IPS-NIHi11 (cell line): ENCODE measurements at places on chromosomes 6 and 20.

DNA sequence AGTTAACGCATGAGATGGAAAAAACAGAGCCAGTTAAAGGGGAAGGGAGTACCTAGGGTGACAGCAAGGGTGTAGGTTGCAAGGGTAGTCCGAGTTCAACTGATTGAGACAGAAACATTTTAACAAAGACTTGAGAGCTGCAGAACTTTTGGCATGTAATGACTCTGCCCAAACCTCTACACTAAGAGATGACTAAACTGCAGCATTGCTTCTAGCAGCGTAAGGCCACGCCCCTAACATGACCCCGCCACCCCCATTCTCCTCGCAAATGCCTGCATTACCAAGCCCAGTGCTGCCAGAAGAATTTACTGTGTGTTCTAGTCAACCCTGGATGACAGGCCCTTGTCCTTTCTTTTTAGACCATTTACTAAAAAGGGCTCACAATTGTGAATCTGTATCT, 6.3 kb upstream of the HINT3 start:
- DNase-seq = peak; percentile 34

GRCh38 chr20:9035126-9035525, 33.8 kb upstream of the PLCB4 start:
- DNase-seq = no peak

DNA sequence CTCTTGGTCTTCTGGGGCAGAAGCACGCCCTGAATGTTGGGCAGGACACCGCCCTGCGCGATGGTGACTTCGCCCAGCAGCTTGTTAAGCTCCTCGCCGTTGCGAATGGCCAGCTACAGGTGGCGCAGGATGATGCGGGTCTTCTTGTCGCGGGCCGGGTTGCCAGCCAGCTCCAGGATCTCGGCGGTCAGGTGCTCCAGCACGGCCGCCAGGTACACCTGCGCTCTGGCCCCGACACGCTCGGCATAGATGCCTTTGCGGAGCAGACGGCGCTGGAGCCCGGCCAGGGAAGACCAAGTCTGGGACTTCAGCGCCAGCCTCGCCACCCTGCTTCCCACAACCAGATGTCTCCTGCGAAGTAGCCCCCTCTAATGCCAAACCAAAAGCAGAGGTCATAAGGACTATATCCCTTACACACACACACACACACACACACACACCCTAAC, 8.0 kb upstream of the SLC17A3 start:
- DNase-seq = peak; percentile 57

DNA sequence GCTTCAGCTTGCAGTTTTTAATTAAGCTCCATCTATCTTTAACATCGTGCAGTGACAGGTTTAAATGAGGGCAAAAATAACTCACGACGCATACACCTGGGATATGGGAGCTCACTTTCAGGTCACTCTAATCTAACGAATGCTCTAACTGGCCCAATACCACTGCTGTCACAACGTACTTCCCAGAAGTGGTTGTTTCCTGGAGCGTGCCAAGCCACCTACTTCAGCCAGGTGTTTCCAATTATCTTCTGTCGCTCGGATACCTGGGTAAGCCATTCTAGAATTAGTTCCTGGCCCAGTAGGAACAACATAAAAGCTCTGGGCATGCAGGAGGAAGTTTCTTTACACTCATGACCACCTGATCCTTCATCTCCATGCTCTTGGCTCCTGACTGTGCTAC, 147.4 kb downstream of the FOXC1 start:
- no peak for DNase-seq

GRCh38 chr20:57657535-57658446, 37.6 kb upstream of the ZBP1 start:
- peak; percentile 6 for DNase-seq

GRCh38 chr6:133380047-133380446, 138.9 kb downstream of the EYA4 start:
- no peak for DNase-seq

DNA sequence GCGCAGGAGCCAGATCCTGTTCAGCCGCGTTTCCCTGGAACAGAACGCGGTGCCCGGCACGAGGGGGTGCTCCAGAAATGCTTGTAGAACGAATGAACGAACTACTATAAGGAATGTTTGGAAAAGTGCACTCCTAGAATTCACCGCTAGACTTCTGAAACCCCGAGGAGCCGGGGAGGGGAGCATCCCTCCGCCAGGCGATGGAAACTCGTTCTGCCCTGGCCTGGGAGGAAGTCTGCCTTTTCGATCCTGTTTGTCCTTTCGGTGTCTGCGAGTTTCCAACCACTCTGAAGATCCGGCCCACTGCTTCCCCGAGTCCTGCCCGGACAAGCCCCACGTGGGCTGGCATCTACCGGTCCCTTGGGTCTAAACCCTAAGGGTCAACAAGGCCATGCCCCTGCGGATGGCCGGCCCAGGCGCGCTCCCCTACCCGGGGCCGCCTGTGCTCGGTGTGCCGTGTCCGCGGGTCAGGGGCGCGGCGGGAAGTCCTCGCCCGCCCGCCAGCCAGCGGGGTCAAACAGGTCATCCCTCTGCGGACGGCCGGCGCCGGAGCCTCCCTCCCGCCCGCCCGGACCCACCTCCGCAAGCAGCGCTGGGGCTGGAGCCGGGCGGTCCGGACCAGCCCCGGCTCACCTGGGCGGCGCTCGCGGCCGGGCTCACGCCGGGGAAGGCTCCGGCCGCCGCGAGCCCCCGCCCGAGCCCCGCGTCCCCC, 526 bp downstream of the SULF2 start:
- peak; percentile 65 for DNase-seq

GRCh38 chr6:118810420-118811027, 83.4 kb upstream of the ASF1A start:
- no peak for DNase-seq

GRCh38 chr6:47483516-47483852, 5.9 kb downstream of the CD2AP start:
- DNase-seq = no peak

DNA sequence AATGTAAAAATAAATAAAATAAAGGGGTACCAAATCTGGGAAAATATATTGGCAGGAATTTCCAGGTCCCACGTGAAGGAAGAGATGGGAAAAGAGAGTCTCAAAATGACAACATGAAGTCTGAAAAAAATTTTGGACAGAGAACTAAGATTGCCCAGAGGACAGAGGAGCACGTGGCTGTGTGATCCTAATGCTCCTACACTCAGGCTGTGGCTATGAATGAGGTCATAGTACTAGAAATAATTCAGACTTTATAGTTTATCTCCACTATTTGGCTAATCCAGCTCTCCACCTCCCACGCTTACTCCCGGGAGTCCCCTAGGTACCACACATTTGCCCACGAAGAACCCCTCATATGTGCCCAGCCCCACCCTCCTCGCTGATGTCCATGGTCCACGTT, 42.8 kb upstream of the STMND1 start:
- DNase-seq = no peak

DNA sequence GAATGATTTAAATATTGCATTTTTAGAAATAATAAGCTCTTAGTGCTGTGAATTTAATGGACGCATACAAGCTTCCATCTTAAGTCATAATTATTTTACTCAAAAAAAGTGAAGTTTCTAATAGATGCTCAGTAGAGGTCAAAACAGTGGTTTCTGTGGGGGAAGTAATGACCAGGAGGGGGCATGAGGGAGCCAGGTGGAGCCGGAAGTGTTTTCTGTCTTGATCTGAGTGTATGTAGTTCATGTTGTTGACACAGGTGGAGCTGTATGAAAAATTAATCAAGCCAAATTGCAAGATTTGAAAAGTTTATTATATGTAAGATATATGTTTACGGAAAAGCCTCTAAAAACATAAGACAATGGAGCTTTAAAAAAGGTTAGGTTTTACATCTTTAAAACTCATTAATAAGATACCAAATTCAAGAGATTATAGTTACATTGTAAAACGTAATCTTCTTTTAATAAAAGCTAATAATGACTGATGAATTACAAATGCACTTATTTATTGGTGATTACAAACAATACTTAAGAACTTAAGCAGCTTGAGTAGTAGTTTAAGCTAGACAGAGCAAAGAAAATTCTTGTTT, 68.0 kb downstream of the PLAGL1 start:
- peak; percentile 66 for DNase-seq

- peak; percentile 79 for DNase-seq
Measured at GRCh38 chr20:9392892-9393857, 121.2 kb upstream of the LAMP5 start.

DNA sequence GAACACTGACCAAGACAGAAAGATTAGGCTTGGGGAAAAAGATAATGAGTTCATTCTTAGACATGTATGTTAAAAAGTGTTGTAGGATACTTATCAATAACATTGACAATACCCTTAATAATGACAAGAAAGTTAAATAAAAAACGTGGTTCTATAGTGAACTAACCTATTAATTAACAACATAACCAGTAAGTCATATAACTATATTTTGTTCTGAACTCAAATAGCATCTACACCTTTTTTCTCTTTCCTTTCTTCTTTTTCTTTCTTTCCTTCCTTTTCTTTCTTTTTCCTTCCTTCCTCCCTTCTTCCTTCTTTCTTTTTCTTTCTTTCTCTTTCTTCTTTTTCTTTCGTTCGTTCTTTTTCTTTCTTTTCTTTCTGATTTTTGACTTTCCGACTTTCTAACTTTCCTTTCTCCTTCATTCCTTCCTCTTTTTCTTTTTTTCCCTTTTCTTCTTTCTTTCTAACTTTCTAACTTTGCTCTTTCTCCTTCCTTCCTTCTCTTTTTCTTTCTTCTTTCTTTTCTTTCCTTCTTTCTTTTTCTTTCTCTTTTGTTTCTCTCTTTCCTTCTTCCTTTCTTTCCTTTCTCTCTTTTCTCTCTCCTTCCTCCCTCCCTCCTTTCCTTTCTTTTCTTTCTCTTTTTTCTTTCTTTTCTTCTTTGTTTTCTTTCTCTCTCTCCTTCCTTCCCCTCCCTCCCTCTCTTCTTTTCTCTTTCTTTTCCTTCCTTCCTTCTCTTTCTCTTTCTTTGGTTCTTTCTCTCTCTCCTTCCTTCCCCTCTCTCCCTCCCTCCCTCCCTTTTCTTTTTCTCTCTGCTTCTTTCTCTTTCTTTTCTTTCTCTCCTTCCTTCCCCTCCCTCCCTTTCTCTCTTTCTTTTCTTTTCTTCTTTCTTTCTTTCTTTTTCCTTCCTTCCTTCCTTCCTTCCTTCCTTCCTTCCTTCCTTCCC, 24.6 kb downstream of the PRSS35 start:
- no peak for DNase-seq

GRCh38 chr20:16178546-16179135, 394.6 kb downstream of the KIF16B start:
- DNase-seq = no peak

- DNase-seq = no peak
Measured at GRCh38 chr20:63370618-63371187, 9.6 kb upstream of the CHRNA4 start.

DNA sequence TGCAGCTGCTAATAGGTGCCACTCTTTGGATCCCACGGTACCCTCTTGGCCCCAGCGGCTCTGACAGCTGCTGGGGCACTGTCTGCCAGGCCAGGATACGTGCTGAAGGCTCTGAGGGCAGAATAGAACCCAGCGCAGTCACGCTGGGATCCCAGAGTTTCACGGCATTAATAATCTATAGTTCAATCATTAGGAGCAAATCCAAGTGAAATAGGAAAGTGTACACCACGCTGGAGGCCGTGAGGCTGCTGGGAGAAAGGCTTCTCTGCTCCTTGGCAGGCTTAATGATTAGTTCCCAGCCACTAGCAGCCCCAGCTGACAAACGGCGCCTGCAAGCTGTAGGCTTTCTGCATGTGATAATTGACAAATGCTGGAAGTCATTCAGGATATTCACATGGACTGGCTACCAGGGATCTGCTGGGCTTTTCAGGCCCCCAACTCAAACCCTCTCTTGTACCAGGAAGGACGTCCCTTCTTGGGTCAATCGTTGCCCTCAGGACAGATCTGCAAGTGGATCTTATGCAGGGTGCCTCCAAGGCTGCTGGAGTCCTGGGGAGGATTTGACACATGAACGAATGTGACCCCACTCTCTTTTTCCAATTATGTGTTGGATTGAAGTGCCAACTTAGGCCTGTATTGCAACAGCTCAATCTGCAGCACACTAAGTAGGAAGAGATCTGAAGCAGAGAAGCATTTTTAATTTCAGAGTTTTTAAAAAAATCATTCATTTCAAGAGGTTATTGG, 50.1 kb upstream of the INSM1 start:
- DNase-seq = no peak

- no peak for DNase-seq
Measured at GRCh38 chr20:52269321-52269720, 77.7 kb upstream of the ZFP64 start.

- DNase-seq = peak; percentile 30
Measured at GRCh38 chr6:123769431-123769830, 34.2 kb upstream of the NKAIN2 start.

DNA sequence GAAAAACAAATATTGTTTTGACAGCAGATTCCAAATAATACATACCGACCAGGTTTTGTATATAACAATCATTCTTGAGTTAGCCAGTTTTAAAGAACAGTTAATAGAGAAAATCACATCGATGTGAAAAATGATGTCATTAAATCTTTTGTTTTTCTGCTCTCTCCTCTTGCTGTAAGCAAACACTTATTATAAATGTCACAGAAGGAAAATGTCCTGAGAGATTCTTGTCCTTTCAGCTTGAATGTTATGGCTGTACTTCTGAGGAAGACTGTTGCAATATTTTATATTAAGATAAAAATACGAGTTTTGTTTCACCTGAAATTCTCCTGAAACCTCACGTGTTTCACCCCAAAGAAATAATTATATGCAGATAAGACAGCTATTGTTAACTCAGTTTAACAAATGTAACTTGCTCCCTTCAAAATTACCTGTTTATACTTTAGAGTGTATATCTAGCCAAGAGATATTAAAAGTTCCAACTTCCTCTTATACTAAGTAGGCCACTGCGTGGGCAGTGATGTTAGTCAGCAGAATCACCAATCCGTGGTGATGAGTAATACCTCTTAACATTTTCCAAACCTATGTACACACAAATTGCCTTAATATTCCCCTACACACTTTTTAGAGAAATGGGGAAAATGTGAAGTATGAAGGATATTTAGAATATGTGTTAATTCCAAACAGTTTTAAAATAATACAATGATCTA, 1111.4 kb upstream of the CITED2 start:
- DNase-seq = peak; percentile 10

- no peak for DNase-seq
Measured at GRCh38 chr20:19370076-19371075, 157.9 kb downstream of the SLC24A3 start.

DNA sequence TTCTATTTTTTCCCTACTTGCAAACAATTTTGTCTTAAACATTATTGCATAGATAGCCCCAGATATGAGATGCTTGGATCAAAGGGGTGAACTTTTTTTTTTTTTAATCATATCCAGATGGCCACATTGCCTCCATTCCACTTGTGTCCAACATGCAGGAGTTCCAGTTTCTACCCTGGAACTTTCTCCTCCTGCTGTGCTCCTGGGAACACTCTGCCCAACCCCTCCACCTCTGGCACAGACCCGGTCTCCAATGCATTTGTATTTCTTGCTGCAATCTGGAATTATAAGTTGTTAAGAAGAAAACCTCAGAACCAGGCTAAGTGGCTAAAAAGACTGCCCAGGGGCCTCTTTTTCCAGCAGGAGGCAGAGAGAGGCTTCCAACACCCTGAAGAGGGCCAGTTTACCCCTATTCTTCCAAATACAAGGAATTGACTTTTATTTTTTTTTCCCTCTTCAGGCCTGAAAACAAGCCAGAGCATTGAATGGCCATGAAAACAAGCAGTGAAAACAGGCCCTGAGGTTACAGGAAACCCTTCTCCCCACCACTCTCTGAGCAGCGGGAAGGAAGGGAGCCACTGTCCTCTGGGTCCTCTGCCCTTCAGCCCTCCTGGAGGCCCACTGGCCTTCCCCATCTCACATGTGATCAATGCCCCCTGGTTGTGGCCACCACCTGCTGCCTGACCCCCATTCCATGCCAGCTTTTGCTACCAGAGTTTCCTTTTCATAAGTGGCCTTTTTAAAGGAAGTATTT, 44.3 kb downstream of the PDYN start:
- no peak for DNase-seq
